Motor neuron (in vitro differentiated cells): ENCODE measurements at places on chromosomes 3 and 15. TPM values are rescaled to one million over a fixed set of nuclear protein-coding genes. Genes with fewer than 3 reads are reported as not detected.
A peak's percentile ranks its signal among the peaks of the same experiment; 100 is the strongest.

The CFAP91 gene
- total RNA-seq = not detected in 2 replicates

- no peak for ATAC-seq
These were observed 5.9 kb downstream of the LYSMD4 start for GRCh38 chr15:99727330-99727729.

DNA sequence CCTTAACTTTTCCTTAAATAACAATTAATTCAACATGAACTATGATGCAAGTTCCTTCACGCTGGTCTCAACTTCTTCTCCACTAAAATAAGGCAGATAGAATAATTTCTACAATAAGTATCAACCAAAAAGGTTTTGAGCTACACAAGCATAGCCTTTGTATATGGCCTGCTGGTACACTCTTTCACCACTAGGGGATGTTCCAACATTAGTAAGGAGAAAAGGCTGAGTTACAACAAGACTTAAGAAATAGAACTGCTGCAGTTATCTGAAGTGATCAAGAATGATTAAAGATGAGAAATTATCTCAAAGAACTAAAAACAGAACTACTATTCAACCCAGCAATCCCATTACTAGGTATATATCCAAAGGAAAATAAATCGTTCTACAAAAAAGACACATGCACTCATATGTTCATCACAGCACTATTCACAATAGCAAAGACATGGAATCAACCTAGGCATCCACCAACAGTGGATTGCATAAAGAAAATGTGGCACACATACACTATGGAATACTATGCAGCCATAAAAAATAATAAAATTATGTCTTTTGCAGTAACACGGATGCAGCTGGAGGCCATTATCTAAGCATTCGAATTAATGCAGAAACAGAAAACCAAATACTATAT lies 14.4 kb downstream of the ATP13A3 start:
- ATAC-seq = peak; percentile 85

GRCh38 chr15:47218295-47218694 lies 499.0 kb upstream of the SEMA6D start:
- no peak for ATAC-seq

The SCAANT1 gene
- not detected in 2 replicates for total RNA-seq

The CHDH gene
- total RNA-seq = 0.27 and 0.31 TPM in 2 replicates
